ENCODE measurements at places on chromosomes 6 and 20. TPM values are rescaled to one million over a fixed set of nuclear protein-coding genes. Genes with fewer than 3 reads are reported as not detected.

Gene GRM1
- not detected for total RNA-seq

Gene TTK
- 46.3 TPM for total RNA-seq

DNA sequence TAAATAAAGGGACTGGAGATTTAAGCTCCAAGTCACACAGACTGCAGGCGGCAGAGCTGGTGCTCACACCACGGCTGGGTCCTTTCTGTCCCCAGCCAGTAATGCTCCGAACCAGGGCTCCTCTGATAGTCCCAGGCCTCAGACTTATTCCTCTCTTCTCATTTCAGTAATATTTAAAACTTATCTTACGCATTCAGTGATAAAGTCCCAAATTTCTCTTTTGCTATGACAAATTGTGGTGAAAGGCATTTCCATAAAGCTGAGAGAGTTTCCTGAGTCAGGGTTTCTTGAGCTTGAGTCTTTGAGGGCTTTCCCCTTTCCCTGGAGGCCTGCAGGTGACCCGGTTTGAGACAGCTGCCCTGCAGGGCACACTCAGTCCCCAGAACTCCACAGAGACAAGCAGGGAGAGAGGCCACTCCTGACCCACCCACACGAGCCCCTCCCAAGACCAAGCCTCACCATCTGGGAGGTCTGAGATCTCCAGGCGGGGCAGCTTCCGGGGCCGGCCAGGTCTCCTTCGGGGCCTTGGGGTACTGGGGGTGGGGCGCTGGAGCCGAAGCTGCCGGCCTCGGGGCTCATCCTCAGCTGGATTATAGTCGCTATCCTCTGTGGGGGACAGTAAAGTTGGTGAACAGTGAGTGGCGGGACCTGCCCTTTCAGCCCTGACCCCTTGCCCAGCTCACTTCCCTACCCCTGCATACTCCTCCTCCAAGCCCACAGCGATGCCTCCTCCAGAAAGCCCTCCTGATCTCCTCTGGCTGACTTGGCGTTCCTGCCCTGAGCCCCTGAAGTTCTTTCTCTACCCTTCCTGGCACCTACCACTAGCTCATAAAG lies 6.6 kb downstream of the ZNF335 start:
- no peak overlapping the region for H3K4me3 ChIP-seq
- peaks cover 38% of the 10 kb centered on the region for H3K36me3 ChIP-seq
- H3K4me1 ChIP-seq: peaks cover 11% of the 10 kb centered on the region
- H3K27me3 ChIP-seq: no peaks in the 10 kb centered on the region
- DNase-seq: no peak

- H3K36me3 ChIP-seq: no peaks in the 10 kb centered on the region
- H3K27ac ChIP-seq: no peak overlapping the region
- peaks cover 21% of the 10 kb centered on the region for H3K4me1 ChIP-seq
Measured at GRCh38 chr6:150027806-150028565, 2.7 kb upstream of the RAET1L start.

DNA sequence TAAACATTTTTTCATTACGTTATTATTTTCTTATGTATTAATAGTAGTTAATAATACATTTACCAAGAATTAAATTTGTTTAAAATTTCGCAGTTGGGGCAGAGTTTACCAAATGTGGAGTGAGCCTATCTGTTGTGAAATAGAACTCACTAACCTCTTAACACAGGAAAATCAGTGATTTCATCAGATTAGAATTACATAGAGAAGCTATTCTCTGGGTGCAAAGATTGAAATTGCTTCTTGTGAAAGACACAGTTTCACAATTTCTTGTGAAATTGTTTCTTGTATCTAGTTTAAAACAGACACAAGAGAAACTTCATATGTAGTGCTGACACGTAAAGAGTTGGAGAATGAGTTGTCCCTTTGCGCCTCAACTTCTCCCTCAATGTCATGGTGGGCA lies 69.4 kb upstream of the PRL start:
- no peak overlapping the region for H3K27ac ChIP-seq
- H3K4me1 ChIP-seq: no peaks in the 10 kb centered on the region
- DNase-seq: no peak
- no peaks in the 10 kb centered on the region for H3K36me3 ChIP-seq

GRCh38 chr6:10219510-10219909 lies 195.4 kb downstream of the TFAP2A start:
- no peaks in the 10 kb centered on the region for H3K4me1 ChIP-seq
- no peak for DNase-seq
- no peaks in the 10 kb centered on the region for H3K36me3 ChIP-seq
- no peak overlapping the region for H3K27ac ChIP-seq
- H3K27me3 ChIP-seq: no peaks in the 10 kb centered on the region

GRCh38 chr20:49697071-49697470 lies 16.6 kb downstream of the B4GALT5 start:
- peaks cover 98% of the 10 kb centered on the region for H3K4me1 ChIP-seq
- H3K36me3 ChIP-seq: no peaks in the 10 kb centered on the region
- DNase-seq: no peak
- H3K27me3 ChIP-seq: no peaks in the 10 kb centered on the region

- no peak overlapping the region for H3K4me3 ChIP-seq
- no peaks in the 10 kb centered on the region for H3K27me3 ChIP-seq
- DNase-seq: peak; percentile 49
- H3K36me3 ChIP-seq: no peaks in the 10 kb centered on the region
- H3K4me1 ChIP-seq: peaks cover 25% of the 10 kb centered on the region
Measured at GRCh38 chr6:126721581-126722160, 381.8 kb downstream of the CENPW start.

- no peaks in the 10 kb centered on the region for H3K36me3 ChIP-seq
- H3K4me3 ChIP-seq: no peak overlapping the region
- DNase-seq: no peak
- H3K27me3 ChIP-seq: no peaks in the 10 kb centered on the region
- no peak overlapping the region for H3K27ac ChIP-seq
Measured at GRCh38 chr6:134813146-134813545, 136.8 kb downstream of the ALDH8A1 start.

DNA sequence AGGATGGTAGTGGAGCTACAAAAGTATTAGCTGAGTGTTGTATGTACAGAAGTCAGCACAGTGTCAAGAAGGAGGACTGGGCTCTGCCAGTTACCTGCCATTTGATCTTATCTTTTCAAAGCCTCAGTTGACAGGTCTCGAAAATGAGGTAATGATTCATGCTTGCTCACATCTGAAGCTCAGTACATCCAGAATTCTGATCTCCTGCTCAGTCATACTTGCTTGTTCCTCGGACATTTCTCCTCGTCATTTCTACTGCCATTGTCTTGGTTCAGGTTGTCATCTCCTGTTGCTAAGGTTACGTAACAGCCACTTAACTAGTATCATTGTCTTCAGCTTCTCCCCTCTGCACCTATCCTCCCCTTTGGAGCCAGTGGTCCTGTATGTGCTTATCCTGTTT lies 89.5 kb downstream of the SLX4IP start:
- H3K4me1 ChIP-seq: peaks cover 51% of the 10 kb centered on the region
- peak overlapping the region; percentile 39 for H3K27ac ChIP-seq
- DNase-seq: peak; percentile 79
- no peaks in the 10 kb centered on the region for H3K27me3 ChIP-seq
- no peaks in the 10 kb centered on the region for H3K36me3 ChIP-seq

- H3K36me3 ChIP-seq: no peaks in the 10 kb centered on the region
- no peak for DNase-seq
- H3K27ac ChIP-seq: no peak overlapping the region
- H3K4me3 ChIP-seq: no peak overlapping the region
- no peaks in the 10 kb centered on the region for H3K4me1 ChIP-seq
Measured at GRCh38 chr6:154842833-154843232, 109.6 kb downstream of the SCAF8 start.

Gene XKR7
- not detected for total RNA-seq

Gene BTNL2
- not detected for total RNA-seq
